Activated gamma-delta T cell (primary cell): ENCODE measurements at places on chromosomes 2 and 18.

DNA sequence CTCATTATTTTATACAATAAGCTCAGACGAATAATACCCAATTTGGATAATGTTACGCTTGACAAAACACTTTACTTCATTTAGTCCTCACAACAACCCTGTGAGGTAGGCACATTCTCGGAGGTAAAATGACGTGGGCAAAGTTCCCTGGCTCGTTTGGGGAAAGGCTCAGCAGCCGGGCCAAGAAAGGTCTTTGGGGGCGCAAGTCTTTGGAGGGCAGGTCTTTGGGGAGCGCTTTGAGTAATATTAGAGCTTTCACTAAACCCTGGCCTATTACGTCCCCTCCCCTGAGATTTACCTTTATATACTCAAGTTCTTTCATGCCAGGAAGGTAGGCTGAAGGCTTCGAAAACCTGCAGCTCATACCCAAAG lies 427 bp downstream of the RBKS start:
- no peak for DNase-seq

GRCh38 chr2:231450548-231450989 lies 13.7 kb downstream of the NCL start:
- DNase-seq: no peak

DNA sequence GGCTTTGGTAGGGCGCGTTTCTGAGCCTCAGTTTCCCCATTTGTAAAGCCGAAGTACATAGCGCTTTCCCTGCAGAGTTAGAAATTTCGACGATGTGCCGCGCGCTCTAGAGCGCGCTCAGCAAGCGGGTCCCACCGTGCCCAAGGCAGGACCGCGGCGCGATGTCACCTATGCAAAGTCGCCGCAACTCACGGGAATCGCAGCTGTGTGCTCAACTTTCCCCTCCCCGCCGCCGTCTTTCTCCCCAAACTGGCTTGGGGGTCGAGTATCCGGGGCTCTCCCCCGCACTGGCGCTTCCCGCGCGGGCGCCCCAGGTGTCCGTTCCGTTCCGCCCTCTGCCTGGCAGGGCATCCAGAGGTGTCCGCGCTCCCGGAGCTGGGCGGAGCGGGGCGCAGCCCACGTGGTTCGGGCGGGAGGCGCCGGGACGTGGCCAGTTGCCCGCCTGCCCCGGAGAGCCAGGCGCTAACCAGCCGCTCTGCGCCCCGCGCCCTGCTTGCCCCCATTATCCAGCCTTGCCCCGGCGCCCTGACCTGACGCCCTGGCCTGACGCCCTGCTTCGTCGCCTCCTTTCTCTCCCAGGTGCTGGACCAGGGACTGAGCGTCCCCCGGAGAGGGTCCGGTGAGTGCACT lies at the start of gene MLPH:
MLPH (plus strand) TSS at position 433 of the 630 bp plus-strand sequence. CDS start 6,176 bp downstream, outside the sequence.
- no peak for DNase-seq

DNA sequence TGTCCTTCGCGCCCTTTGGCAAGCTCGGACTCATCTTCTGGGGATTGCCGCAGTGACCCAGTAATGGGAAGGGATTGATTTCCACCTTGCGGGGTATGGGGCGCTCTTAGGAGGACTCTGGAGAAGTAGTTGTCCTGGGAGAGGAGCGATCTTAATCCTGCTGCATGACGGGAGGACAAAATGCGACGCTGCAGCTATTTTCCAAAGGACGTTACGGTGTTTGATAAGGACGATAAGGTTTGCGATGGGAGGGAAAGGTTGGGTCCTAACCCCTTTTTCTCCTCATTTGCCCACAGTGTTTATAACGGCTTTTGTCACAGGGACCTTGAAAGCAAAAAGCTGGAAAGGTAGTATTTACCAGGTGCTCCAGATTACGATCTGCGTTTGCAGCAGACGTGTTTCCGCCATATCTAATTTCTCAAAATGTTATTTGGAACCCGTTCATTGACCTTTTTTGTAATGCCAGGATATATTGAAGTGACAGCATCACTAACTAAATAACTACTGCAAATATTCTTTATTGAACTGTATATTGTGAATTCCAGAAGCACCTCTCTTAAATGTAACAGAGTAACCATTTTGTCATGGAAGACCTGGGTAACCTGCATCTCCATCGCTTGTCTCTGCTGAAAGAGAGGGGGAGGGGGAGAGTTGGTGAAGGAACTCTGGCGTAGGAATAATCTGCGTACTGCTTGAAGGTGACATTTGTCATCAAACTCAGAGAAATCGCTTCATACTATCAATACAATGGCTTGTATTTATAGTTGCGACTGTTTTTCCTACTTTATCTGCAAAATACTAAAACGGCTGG lies 590 bp downstream of the MDH1 start:
- DNase-seq: no peak

- no peak for DNase-seq
Measured at GRCh38 chr18:79945118-79946042, 6.1 kb downstream of the SLC66A2 start.

DNA sequence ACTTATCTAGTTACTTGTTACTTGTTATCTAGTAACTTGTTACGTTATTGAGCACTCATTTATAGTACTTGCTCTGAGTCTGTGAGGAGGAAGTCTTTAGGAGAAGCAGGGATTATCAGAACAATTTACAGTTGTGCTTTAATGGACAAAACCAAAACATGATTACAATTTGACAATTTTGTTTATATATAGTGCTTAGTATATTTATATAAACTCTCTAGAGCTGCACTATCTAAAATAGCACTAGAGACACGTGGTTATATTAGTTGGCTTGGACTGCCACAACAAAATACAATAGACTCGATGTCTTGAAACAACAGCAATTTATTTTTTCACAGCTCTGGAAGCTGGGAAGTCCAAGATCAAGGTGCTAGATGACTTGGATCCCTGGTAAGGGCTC lies 78.4 kb downstream of the BMPR2 start:
- no peak for DNase-seq

- DNase-seq: no peak
Measured at GRCh38 chr2:228516019-228516418, 334.5 kb upstream of the SPHKAP start.

DNA sequence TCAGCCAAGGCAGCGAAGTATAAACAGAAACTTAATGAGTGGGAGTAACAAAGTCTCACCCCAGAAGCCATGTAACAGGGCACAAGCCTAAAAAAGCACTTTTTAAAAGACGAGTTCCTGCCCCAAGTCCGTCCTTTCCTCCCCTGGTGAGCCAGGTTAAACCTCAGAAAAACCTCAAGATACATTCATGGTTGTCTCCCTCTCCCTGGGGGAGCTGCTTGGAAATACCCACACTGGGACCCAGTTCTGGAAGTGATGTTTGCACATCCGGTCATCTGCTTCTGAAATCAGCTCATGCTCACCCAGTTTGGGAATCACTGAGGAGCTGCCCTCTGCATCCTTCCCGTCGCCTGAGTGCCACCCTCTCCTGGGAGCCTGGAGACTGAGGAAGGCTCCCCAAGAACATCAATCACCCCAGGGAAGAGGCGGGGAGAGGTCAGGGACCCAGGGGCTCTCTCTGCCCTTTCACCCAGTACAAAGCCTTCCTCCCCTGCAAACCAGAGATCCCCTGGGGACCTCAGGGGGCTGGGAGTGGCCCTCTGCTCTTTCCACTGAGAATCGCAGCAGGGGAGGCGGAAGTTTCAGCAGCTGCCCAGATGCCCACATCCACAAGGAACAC lies 150.6 kb upstream of the AGAP1 start:
- DNase-seq: no peak
